Anterior cingulate cortex (tissue), 58 donors: ENCODE measurements at places on chromosomes 11 and 22.

DNA sequence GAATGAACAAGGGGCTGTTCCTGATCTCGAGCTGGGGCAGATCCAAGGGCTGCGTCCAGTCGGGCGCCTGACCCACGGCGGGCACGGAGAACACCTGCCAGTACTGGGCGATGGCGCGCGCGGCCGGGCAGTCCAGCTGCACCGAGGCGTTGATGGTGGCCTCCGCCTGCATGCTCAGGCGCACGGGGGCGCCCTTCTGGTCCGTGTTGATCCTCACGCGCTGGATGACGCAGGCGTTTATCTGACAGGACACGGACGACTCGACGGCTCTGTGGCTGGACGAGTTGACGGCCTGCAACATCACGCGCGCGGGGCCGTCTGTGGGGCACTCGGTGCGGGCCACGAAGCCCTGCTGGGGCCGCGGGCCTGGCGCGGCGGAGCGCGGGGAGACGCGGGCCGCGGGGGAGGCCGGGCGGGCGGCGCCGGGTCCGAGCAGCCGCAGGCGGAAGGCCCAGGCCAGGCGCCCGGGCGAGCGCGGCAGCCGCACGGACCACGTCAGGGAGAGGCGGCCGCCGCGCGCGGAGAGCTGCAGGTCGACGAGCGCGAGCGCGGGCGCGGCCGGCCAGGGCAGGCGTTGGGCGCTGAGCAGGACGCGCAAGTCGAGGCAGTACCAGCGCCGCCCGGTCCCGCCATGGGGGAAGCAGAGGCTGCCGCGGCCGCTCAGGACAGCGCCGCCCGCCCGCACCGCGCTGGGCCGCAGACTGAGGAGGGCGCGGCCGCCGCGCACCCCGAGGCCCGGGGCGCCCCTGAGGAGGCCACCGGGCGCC is 511 bp downstream of the PKDREJ start:
- DNase-seq, result no peak

DNA sequence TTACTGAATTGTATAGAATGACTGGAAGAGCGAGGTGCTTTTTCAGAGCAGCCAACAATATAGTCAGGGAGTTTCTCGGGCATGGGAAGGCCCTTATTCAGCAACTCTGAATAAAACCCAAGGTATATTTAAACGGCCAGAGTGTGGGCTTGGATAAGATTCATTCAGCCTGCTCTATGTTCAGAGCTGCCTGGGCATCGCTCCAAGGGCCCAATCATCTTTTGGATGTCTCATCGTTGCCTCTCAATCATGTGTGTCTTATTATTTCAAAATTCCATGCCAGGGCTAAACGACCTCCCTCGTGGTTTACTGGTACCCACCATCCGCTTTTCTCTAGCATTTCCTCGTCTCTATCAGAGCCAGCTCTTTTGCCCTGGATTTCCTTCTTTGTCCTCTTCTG is 19.5 kb upstream of the NTM start:
- DNase-seq, result no peak

GRCh38 chr11:64794526-64794925 is 8.5 kb downstream of the MAP4K2 start:
- no peak for DNase-seq

DNA sequence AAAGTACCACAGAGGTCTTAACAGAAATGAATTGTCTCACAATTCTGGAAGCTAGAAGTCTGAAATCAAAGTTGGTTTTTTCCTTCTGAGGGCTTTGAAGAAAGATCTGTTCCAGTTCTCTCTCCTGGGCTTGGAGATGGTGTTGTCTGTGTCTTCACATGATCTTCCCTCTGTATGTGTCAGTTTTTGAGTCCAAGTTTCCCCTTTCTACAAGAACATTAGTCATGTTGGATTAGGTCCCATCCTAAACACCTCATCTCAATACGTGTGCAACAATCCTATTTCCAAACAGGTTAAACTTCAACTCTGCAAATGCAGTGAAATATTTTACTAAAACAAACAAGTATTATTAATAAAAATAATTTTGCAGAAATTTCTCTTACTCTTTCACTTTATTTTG is 3.1 kb upstream of the PTS start:
- no peak for DNase-seq

DNA sequence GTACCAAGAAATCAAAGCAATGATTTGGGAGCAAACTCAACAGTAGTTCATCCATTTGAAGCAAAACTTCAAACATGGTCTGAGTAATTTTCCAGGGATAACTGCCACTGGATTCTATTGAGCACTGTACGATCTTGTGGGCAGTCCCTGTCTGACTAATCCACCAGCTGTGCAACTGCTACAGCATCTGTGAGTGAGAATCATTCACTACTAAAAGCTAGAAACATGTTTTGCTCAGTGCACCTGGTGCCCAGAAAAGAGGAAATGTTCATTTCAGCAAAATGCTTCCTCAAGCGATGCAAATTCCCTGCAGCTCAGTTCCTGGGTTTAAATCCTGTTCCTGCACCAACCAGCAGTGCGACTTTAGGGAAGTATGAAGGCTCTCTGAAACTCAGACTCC is 1077.9 kb downstream of the DLG2 start:
- no peak for DNase-seq

- no peak for DNase-seq
Observed at GRCh38 chr22:17969701-17970113, 54.7 kb downstream of the MICAL3 start.

DNA sequence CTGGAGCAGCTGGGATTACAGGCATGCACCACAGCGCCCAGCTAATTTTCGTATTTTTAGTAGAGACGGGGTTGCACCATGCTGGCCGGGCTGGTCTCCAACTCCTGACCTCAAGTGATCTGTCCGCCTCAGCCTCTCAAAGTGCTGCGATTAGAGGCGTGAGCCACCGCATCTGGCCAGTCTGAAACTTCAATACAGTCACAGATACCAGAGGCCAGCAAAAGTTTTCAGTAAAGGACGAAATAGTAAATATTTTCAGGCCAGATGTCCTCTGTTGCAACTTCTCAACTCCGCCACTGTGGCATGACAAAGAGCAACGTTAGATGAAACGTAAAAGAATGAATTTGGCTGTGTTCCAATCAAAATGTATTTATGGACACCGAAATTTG is 403.6 kb downstream of the MN1 start:
- DNase-seq, result no peak

DNA sequence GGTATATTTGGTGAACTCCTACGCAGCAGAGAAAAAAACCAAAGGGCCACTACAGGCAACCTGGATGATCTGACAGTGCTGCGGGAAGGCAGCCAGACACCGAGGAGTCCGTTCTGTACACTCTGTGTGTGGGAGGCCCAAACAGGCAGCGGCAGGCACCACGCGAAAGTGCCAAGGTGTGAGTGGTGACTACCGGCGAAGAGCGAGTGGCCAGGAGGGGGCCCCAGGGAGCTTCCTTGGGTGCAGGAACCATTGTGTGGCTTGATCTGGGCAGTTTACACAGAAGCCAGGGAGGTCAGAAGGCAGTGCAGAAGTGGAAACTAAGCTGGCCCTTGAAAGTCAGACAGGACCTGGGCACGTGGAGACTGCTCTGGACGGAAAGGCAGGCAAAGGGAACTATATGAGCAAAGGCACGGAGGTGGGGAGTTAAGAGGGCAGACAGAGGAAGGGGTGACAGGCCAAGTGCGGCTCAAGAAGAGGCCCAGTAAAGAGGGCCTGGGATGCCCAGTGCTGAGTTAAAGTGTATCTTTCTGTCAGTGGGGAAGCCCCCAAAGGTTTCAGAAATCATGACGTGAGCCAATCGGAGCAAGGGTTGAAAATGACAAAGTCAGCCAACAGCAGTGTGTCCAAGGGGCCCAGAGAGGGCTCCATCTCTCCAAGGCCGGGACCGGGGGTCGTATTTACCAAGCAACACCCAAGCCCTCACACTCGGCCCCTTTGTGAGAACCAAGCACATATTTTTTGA is 10.6 kb downstream of the TMEM184B start:
- DNase-seq, result peak; percentile 68

GRCh38 chr11:60870276-60870675 is 2.9 kb downstream of the ZP1 start:
- DNase-seq, result no peak

DNA sequence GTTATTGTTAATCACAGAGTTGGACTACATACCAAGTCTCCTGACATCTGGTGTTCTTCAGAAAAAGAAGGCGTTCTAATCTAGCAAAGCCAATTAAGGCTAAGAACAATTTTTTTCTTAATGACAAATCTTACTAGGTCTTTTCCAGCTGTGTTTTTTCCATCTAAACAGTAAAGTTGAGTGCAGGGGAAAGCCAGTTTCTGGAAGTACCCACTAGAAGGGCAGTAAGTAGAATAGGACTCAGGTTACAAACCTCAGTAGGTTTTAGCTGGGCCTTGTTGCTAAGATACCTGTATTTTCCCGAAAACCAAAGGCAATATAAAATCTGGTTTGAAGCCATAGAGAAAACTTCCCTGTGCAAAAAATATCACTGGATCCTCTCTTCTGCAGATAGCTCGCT is 351.9 kb downstream of the ETS1 start:
- DNase-seq, result no peak

- peak; percentile 20 for DNase-seq
Observed at GRCh38 chr11:116851626-116852025, 14.2 kb upstream of the APOA1 start.

- DNase-seq, result no peak
Observed at GRCh38 chr11:68302670-68303069, 9.7 kb upstream of the LRP5 start.

DNA sequence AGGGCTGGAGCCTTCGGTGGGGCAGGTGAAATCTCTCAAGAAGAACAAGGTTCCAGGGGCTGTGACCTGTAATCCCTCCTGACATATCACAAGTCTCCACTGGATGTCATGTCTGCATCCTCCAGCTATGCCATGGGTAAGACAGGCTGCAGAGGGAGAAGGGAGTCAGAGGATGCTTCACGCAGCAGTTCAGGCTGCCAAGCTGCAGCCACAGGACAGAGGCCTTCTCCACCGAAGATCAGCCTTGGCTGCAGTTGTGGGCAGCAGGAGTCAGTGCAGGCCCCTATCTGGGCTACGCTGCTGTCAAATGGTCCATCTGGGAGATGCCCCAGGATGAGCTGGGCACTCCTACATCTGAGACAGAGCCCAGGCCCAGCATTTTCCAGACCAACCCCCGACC is 25.0 kb downstream of the DKK3 start:
- DNase-seq, result no peak

DNA sequence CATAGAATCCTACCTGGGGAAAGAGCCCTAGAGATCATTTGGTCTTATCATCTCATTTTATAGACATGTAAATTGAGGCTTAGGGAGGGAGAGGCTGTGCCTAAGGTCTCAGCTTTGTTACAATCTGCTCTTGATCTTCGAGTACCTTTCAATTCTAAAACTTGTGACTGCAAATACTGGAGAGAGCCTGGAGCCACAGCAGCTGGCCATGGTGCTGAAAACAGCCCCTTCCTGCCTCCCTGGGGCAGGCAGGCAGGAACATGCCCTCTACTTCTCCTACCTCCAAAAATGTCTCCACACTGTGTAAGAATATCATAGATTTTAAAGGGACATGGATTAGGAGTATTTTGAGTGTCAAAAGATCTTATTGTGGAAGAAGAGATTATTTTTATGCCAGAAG is 52.2 kb downstream of the C22orf42 start:
- no peak for DNase-seq

- DNase-seq, result no peak
Observed at GRCh38 chr11:128589998-128590397, 2.6 kb upstream of the ETS1 start.

GRCh38 chr11:8731647-8732323 is 49.2 kb downstream of the RPL27A start:
- no peak for DNase-seq

DNA sequence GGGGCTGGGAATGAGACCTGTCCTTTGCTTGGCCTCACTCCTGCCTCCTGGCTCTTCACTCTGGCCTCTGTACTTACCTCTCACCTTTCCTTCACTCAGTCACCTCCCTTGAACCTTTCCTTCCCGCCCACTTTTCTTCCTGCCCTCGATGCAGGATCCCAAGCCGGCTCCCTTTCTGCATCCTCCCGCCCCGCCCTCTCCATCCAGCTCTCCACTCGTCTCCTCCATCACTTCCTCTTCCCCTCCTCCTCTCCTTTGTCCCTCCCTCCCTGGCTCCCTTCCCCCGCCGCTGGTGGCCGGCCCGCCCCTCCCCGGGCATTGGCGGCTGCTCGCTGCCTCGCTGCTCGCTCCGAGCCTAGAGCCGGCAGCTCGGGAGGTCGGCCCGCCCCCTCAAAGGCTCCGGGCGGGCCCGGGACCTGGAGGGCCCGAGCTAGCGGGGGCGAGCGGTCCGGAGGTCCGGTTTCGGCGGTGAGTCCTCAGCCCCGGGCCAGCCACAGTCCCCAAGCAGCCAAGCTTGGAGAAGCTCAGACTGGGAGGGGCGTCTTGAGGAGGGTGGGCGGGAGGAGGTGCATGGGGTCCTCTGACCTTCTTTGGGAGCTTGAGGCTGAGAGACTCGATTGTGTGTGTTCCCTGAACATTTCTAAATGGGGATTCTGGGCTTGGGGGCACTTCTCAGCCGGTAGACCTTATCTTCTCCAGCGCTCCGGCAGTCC is 13.8 kb downstream of the PHLDB1 start:
- DNase-seq, result peak; percentile 33

DNA sequence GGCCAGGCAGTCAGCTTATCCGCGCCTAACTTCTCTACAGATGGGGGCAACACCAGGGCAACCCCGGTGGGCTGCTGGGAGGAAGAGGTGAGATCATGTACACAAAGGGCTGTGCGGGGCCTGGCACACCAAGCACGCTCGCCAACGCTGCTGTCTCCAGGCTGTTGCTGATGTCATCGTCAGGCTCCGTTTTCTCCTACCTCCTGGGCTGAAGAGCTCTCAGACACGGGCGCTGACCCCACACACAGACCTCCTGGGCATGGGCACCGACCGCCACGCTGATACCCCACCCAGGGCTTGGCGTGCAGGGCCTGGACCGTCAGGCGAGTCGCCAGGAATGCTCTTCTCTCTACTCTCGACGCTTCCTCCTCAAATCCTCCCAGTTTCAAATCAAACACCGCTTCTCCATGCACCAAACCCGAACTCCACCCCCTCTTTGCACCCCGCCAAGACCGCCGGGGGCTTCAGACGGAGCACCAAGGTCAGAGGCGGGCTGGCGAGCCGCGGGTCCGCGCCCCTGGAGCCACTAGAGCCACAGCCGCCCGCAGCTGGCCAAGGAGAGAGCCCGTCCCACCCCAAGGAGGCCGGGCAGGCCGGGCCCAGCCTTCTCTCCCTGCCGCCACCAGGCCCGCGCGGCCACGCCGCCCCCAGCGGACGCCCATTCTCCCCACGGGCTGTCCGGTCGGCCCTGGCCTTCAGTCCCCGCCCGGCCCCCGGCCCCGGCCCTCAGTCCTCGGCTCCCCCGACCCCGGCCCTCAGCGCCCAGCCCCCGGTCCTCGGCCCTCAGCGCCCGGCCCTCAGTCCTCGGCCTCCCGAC is 772 bp downstream of the SBF1 start:
- no peak for DNase-seq

- no peak for DNase-seq
Observed at GRCh38 chr11:111449696-111450479, 62.3 kb downstream of the BTG4 start.

DNA sequence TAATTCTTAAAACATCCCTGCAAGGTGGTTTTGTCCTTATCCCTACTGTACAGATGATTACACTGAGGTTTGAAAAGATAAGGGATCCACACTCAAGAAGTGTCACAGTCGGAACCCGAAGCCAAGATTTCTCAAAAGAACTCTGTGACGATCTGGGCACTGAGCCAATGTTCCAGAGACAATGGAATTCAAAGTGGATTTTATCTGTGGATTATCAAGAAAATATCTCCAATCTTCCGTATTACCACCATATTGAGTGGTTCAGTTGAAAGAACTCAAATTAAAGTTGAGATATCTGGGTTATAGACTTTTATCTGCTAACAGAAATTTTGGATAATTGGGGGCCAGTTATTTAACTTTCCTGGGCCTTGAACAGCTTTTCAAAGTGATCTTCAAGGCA is 100.0 kb upstream of the GRAMD1B start:
- no peak for DNase-seq

GRCh38 chr11:45322891-45323600 is 36.9 kb upstream of the SYT13 start:
- peak; percentile 14 for DNase-seq
